HL-60 (cell line): ENCODE measurements at places on chromosomes 4 and X.

- no peak for DNase-seq
Observed at GRCh38 chr4:184401397-184402171, 72.8 kb downstream of the IRF2 start.

DNA sequence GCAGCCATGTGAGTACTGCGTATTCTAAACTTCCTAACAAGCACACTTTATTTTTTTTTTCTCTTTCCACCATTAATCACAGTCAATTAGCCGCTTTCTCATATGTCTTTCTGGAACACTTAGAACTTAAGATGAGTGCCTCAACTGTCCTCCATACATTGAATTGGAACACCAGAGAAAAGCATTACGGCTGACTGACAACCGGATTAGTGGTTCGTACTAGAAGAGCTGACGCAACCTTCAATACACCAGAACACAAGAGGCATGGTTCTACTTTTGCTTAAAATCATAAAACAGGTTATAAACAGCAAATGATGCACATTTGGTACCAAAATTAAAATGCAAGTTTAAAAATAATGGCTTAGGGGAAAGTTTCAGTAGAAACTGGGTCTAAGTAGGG lies 3.3 kb downstream of the TMEM47 start:
- DNase-seq: no peak

- peak; percentile 70 for DNase-seq
Observed at GRCh38 chr4:15586066-15586465, 69.1 kb downstream of the FBXL5 start.

DNA sequence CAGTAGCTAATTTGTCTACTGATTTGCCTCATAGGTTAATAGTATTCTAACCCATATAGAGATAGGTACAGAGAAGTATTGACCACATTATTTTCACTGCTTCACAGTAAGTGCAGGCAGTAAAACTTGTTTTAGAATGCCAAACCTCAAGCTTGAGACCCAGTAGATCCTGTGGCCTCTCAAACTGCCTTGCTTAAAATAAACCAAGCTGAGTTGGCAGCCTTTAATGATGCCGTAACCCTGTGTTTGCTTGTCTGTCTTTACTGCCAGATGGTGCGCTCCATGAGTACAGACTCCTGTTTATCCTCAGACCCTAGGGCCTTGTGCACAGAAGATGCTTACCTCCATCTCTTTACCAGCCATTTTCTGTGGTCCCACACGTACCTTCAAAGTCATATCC lies 50.8 kb downstream of the ANXA3 start:
- no peak for DNase-seq
